Foreskin keratinocyte (primary cell): ENCODE measurements at places on chromosomes 12 and 14.
A peak's percentile ranks its signal among the peaks of the same experiment; 100 is the strongest.

DNA sequence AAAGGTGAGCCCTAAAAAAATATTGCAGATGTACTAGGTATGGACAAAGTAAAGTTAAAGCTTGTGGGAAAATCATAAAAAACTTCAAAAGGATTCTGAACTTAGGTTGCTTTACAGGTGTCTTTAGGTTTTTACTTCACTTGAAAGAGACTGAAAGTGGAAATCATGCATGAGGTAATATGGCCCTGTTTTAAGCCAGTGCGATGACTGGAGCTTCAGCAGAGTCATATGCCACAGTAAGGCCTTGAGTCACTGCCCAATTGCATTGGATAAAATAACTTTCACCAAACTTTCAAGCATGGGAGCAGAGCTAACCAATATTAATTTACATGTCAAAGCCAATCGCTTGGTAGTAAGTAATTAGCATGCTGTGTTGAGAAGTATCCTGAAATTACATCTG, 63.9 kb upstream of the TMEM260 start:
- no peak for DNase-seq

DNA sequence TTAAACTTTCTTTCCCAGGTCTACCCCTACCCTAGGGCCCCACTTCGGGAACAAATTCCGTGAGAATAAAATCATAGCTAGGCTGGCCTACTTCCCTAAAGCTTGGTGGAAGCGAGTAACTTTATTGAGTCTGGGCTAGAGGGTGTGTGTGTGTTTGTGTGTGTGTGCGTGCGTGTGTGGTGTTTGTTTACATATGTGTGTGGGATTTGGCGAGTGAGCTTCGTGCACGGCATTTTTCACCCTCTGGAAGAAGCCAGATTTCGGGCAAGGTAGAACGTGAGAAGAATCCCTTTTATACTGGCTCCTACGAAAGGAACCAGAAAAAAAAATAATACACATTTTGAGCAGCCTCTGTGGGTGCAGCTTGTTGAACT, 7.5 kb upstream of the LHX5 start:
- no peak for DNase-seq

- no peak for DNase-seq
Observed at GRCh38 chr14:96126783-96127271, 77.8 kb upstream of the BDKRB2 start.

DNA sequence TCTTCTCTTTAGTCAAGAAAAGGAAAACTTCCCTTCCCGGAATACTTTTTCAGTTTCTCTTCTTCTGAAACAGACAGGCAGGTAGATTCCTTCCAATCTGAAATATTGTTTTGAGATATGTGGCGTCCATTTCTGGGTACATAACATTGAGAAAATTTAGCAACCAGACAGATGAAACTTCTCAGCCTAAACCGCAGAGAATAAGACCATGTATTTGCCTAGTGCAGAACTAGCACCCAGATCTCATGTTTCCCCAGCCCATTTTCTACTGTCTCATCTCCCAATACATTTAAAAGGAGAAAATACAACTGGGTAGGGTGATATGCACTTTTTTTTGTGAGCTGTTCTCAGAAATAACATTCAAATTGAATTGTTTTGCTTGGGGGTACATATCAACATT, 6.4 kb downstream of the AVPR1A start:
- no peak for DNase-seq

DNA sequence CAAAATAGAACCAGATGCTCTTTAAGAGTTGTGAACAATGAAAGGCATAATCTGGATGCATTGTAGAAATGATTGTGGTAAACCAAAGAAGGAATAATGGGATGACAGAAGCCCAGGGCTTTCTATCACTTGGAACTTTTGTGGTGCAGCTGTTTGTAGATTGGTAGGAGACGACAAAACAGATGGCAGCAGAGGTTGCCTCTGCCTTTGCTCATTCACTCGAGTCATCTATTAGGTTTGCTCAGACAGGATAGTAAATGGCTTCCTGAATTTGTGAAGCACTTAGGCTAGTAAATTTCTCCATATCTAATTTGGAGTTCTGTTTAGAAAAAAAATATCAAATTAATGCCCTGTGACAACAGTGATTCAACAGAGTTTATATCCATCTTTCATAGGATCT, 78.4 kb downstream of the FGD4 start:
- no peak for DNase-seq

GRCh38 chr12:581746-582145, 81.5 kb downstream of the NINJ2 start:
- no peak for DNase-seq

GRCh38 chr12:4535092-4535491, 3.6 kb upstream of the RAD51AP1 start:
- no peak for DNase-seq

GRCh38 chr14:61284001-61284400, 2.9 kb upstream of the TMEM30B start:
- no peak for DNase-seq

DNA sequence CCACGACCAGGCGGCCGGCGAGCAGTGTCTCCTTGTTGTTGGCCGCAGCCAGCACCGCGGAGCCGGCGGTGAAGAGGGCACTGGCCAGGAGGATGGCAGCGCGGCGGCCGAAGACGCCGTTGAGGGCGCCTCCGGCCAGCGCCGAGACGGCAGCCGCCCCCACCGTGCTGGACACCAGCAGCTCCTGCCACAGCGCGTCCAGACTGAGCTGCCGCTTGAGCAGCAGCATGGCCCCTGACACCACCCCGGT, 691 bp downstream of the SLC2A13 start:
- DNase-seq: peak; percentile 22

GRCh38 chr12:90257927-90258624, 549.4 kb upstream of the ATP2B1 start:
- DNase-seq: no peak

DNA sequence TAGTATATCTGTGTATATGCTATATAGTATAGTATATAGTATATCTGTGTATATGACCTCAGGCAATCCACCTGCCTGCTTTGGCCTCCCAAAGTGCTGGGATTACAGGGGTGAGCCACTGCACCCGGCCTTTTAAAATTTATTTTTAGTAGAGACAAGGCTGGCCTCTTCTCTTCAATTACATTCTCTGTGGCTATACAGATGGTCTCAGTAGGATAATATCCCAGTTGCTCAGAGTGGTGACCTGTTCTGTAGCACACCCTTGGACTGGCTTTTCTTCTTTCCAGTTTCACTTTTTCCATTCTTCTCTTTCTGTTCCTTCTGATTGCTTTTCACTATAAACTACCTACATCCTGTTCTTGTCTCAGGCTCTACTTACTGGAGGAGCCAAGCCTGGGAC, 3.1 kb upstream of the NFATC4 start:
- DNase-seq: no peak

GRCh38 chr12:50056639-50056976, 788 bp upstream of the ASIC1 start:
- no peak for DNase-seq

DNA sequence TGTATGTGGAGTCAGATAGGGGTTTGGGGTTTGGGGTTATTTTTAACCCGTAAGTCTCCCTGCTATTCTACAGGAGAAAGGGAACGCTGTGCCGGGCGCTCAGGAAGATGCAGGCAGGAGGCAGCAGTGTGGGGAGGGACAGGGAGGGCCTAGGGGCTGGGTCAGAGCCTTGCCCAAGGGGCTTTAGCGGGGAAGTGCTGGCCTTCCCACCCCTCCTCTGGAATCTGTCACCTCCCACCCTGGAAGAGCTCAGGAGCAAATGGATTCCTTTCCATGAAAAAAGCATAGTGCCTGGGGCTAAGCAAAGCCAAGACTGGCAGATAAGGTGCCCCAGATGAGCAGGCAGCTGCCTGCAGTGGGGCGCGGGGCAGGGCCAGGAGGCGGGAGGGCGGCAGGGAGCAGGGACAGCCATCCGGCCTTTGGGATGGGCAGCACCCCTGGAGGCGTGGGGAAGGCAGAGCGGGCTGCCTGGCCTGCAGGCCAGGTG, 7.3 kb upstream of the INF2 start:
- DNase-seq: no peak

DNA sequence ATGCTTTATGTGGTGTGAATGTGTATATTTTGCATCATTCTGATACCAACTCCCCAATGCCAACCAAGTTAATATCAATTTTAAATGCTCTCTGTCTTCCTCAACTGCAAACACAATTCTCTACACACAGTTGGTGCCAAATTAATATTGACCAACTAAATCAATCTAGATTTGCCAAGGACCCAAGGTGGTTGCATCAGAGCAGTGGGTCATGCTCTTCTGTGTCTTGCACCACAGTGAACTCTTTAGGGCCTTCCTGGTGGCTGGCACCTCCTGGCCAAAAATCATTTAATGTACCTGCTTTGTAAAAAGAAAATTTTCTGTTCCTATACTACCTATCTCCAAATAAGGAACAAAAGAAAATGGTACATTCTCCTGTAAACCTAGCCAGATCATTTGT, 14.1 kb downstream of the COQ10A start:
- no peak for DNase-seq
